ENCODE measurements at places on chromosomes 3 and 15.

DNA sequence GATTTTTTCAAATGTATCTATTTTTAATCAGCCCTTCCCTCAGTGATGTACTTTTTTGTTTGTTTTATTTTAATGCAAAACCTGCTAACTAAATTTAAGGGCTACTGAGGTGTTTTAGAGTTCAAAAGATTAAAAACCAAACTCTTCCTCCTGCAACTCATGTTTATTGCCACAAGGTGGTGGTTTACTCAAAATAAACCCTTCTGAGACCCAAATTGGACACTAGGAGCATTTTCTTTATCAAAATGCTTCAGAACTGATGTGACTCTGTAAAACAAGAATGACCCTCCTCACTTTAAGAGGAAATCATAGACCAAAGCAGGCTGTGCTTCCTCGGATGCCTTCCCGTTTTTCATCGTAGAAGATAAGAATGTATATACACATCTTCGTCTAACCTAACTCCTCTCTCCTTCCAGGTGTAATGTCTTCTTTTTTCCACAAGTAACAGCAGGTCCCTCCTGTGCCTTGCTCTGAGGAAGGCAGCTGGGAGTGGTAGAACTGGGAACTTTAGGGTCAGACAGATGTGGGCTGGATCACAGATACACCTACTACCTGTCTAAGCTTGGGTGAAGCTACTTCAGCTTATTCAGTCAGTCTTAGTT is 2.9 kb upstream of the NME9 start:
- peak; percentile 51 for DNase-seq

- DNase-seq, result no peak
Measured at GRCh38 chr3:55014906-55015305, 87.0 kb upstream of the LRTM1 start.

- no peak for DNase-seq
Measured at GRCh38 chr15:78599189-78599588, 21.6 kb downstream of the CHRNA3 start.

DNA sequence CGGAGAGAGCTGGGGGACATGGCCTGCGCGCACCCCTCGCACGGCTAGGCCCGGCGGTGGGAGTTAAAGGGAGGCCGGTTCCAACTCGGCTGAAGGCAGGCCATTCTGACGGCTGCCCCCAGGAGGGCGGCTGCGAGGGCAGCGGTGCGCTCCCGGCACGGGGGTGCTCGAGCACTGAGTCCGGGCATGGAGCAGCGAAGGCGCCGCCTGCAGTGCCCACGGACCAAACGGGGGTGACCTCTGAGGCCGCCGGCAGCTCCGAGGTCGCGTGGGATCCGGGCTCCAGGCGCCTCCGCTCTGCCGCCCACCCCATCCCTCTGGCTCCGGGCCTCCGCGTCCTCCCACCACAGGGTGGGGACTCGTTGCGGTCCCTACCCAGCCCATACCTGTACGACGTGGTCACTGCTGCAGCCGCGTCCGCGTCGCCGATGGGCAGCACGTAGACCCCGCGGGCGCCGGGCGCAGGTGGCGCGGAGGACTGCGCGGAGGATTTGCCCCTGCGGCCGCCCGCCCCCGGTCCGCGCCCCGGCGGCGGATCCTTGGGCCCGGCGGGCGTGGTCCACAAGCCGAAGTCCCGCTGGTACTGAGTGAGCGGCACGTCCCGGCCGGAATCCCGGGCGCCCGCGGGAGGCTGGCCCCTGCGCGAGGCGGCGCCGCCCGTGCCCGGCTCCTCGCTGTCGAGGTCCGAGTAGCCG is 469 bp downstream of the MAP6D1 start:
- peak; percentile 76 for DNase-seq

GRCh38 chr3:66598168-66598567 is 97.3 kb upstream of the LRIG1 start:
- DNase-seq, result no peak

GRCh38 chr15:22960556-22960955 is 19.6 kb downstream of the CYFIP1 start:
- DNase-seq, result no peak

DNA sequence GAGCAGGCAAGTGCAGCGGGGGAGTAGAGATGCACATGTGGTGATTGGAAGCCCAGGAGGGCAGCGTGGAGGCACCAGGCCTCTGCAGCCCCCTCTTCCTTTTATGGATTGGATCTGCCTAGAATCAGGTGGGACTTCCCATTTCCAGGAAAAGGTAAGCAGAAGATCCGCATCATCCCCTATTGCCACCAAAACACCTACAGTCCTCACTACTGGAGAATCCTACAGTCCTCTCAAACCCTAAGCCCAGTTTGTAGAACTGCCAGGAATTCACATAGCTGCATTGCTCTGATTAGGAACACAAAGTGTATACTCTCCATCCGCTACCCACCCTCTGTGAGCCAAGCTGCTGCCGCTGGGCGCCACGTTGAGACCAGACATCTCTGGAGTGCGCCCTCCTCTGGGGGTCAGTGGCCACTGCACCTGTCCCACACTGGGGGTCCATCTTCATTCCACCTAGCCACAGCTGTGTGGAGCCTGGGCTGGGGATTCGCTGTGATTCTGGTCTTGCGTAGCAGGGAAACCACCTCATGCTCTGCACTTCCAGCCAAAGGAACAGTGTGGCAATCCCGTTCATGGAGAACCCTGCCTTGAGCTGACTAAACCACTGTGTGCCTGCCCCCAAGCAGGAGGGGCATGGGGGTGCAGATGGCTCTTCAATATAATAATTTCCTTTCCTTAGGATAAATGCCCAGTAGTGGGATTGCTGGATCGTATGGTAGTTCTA is 88.9 kb upstream of the PTX3 start:
- peak; percentile 96 for DNase-seq

GRCh38 chr15:67109141-67110034 is 44.0 kb downstream of the SMAD3 start:
- DNase-seq, result no peak

DNA sequence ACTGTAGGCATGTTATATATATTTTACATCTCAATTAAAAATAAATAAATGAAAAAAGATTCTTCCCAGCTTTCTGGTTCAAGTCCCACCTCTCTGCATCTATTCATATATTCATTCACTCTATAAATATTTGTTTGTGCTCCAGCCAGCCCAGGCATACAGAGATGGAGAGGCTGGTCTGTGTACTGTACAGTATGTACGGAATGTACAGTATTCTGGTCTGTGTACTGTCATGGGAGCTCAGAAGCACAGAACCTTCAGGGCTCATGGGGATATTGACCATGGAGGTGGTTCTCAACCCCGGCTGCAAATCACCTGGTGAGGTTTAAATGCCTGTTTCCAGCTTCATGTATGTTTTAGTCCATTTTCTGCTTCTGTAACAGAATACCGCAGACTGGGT is 13.8 kb downstream of the CORO2B start:
- DNase-seq, result no peak

DNA sequence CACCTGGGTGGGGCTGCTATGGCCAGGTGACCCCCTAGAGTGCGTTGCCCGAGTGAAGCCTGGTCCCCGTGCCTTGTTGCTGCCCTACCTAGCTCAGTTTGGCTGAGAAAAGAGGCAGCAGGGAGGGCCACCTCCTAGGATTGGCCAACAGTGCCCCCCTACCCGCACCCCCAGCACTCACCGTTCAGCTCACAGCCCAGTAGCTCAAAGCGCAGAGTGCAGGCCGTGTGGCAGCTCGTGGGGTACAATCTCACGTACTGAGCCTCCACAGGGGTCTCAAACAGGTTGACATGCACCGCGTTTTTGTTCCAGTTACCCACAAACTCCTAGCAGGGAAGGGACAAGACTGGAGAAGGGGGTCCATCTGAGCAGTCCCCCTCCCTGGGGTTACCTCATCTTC is 7.6 kb downstream of the MFGE8 start:
- DNase-seq, result no peak

- DNase-seq, result no peak
Measured at GRCh38 chr3:11672363-11672762, 28.6 kb upstream of the VGLL4 start.

GRCh38 chr15:93987068-93987467 is 244.3 kb upstream of the MCTP2 start:
- no peak for DNase-seq

DNA sequence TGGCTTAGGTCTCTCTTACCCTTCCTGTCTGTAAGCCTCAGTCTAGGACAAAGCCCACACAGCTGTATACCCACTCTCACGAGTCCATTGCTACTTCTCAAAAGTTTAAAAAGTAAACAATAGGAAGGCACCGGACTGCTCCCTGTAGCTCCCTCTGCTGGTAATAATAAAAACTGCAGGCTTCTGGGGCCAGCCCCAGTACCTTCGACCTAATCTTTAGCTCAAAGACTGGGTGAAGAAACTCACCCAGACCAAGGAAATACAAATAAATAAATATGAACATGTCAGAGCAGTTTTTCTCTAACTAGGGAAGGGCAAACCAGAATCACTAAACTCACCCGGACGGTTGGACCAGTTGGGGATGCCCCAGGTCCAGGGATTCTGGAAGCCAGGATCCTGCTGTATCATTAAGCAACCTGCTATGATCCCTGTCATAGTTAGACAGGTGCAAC is 5.0 kb downstream of the FAM219B start:
- peak; percentile 82 for DNase-seq

DNA sequence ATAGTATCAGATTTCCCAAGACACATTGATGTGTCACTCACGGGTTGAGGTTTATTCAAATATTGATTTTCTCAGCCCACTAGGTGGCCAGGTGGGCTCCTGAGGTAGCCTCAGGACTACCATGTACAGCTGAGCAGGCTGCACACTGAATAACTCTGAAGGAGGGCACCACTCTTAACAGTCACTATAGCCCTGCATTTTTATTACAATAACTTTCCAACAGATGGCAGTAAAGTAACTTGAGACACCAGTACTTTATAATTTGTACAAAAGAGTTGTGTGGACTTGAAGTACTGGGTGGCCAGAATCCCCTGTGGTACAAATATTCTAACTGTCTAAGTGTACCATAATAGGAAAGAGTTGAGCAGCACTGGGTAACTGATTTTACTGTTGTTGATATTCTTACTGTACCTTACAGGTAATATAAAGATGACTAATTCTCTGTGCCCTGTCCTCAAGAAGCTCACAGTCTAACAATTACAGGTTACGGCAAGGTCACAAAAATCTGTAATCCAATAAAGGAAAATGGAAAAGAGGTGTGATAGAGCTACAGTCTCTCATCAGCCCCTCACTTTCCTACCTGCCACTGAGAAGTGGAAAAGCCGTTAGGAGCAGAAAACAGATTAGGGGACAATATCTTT is 76.0 kb downstream of the ETFA start:
- DNase-seq, result no peak

DNA sequence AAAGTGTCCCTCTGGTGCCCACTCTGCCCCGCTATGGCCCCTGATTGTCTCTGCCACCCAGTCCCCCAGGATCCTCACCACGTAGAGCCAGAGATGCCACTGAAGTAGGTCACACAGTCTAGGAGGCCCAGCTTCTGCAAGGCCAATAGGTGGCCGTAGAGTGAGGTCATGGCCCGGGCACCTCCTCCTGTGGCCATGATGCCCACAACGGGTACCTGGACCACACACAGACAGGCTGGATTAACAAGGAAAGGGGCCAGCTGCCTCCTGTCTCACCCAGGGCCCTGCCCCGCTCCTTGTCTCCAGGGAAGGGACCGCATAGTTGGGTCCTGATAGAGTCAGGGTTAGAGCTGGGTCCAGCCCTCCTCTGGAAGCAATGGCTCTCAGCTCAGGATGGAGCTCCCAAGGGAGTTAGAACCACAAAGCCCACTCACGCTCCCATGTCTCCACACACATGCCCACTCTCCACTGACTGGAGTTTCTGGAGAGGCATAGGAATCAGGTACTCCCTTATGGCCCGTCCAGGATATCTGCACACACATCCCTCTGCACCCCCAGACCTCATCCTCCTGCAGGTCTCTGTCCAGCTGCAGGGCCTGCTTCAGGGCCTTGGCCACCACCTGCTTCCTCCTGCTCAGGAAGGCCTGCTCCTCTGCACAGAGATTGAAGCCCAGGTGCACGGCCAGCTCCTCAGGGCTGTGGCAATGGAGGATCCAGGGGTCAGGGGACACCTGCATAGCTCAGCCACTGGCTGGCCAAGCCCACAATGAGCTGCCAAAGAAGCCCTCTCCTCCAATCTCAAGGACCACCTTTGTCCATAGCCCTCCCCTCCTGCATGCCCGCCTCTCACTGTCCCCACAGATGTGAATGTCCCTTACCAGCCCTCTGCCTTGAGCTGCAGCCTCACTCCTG is 13.2 kb downstream of the PLA2G4D start:
- DNase-seq, result no peak

DNA sequence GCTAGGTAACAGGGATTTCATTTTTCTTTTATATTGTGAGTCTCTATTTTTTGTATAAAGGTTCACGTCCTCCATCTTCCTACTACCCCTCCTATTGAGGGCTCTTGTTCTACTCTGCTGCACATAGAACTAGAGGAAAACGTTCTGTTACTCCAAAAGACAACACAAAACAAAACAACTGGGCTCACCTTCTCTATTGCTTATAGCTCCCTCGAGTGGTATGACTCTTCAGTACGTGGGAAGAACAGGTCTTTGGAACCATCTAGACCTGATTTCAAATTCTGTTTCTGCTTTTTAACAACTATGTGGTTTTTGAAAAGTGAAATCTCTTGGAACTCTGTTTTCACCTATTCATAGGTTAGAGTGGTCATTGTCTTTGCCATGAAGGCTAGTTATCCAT is 515.3 kb downstream of the SOX2 start:
- DNase-seq, result no peak

- no peak for DNase-seq
Measured at GRCh38 chr3:56200251-56200650, 268.0 kb downstream of the ERC2 start.

- DNase-seq, result no peak
Measured at GRCh38 chr3:45647148-45647619, 42.0 kb upstream of the SACM1L start.

- DNase-seq, result no peak
Measured at GRCh38 chr15:51265037-51265555, 73.3 kb downstream of the CYP19A1 start.

DNA sequence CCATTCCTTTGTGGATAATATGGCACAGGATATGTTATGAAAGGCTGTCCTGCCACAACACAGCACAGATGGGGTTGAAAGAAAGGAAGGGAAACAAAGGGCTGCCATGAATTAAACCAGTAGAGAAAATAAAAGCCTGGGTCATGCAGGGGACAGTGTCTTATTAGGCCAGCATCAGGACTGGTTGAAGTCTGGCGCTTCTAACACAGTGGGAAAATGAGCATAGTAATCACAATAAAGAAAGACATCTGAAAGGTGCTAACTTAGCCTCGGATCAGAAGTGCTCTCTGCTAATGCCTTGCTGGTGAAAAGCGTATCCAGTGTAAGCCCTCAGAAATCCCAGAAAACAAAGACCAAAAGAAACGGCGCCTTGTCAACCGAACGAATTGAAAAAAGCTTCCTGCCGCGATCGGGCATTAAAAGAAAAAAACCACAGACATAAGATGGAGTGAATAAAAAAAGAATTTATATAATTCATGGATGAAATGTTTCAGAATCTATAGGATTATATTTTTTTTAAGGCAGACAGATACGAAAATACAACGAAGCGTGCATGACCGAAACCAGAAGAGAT is 566 bp upstream of the MKRN3 start:
- DNase-seq, result no peak

DNA sequence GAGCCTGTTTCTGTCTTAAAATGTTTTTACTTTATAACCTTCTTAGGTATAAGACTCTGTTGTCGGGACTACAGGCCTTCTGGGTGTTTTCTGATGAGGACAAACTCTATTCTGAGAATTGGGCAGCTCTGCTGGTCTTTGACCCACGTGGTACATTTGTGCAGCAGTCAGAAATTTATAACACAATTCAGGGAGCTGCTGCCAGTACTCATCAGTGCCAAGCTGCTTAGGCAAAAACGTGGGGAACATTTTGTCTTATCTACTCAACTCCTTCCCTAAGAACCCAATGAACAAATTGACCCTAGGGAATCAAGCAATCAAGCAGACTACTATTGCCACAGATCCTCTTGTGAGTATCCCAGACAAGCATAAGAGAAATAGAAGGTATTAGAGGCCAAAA is 180.7 kb upstream of the PDZRN3 start:
- no peak for DNase-seq
